ENCODE measurements at places on chromosomes 16 and 17. TPM values are rescaled to one million over a fixed set of nuclear protein-coding genes. Genes with fewer than 3 reads are reported as not detected.

GRCh38 chr16:48081656-48082055 is 74.1 kb downstream of the ABCC12 start:
- ATAC-seq, result no peak

DNA sequence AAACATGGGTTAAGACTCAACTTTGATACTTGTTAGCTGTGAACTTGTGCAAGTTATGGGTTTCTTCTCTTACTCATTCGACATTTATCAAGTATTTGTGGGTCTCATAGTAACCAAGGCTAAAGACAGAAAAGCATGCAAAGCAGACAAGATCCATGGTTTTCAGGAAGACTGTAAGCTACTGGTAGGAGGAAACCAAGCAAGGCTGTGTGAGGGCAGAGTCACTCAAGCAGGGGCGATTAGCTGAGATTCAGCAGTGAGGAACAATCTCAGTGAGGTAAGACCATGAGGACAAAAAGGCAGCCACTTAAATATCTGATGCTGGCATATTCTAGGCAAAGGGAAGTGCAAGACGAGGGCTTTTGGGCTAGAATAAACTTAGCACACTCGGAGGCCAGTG is 29.5 kb downstream of the MBTD1 start:
- no peak for ATAC-seq

HID1 gene
- total RNA-seq, result 9.7 TPM

GUCY2D gene
- not detected for total RNA-seq

CTCF gene
- 43.2 TPM for total RNA-seq

Measured in gastroesophageal sphincter (tissue), 4 donors.